ENCODE measurements at places on chromosomes 2 and 18. TPM values are rescaled to one million over a fixed set of nuclear protein-coding genes. Genes with fewer than 3 reads are reported as not detected.
A peak's percentile ranks its signal among the peaks of the same experiment; 100 is the strongest.

DNA sequence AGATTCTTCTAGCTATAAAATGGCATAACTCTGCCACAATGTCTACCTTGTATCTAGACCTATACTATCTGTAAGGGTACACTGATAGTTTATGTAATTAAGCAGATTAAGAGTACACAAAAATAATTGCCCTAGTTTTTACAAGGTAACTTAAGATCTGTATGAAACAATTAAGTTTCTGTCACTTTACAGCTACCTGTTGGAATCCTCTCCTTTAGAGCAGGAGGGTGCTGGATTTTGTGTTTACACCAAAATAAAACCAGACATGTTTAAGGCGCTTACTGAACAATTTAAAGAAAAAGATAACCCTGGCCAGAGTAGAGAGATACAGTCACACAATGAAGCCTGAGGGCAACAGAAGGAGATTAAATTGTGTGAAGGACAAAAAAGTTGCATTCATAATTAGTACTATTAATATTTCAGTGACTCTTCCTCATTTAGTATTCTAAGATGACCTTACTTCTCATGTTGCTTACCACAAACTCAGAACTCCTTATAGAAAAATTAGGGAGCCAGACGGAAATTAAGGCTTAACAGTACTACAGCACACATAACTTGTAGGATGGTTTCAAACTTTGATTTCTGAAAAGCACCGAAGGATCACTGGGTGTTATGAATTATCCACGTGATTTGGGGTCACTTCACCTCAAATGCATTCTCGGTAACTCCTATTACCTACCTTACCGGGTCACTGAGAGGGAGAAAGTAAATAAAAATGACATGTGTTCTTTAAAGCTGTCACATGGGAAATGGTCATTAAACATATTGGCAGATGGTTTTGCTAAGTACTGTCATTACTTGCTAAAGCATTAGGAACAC, 1.0 kb downstream of the DARS1 start:
- no peak for DNase-seq

DNA sequence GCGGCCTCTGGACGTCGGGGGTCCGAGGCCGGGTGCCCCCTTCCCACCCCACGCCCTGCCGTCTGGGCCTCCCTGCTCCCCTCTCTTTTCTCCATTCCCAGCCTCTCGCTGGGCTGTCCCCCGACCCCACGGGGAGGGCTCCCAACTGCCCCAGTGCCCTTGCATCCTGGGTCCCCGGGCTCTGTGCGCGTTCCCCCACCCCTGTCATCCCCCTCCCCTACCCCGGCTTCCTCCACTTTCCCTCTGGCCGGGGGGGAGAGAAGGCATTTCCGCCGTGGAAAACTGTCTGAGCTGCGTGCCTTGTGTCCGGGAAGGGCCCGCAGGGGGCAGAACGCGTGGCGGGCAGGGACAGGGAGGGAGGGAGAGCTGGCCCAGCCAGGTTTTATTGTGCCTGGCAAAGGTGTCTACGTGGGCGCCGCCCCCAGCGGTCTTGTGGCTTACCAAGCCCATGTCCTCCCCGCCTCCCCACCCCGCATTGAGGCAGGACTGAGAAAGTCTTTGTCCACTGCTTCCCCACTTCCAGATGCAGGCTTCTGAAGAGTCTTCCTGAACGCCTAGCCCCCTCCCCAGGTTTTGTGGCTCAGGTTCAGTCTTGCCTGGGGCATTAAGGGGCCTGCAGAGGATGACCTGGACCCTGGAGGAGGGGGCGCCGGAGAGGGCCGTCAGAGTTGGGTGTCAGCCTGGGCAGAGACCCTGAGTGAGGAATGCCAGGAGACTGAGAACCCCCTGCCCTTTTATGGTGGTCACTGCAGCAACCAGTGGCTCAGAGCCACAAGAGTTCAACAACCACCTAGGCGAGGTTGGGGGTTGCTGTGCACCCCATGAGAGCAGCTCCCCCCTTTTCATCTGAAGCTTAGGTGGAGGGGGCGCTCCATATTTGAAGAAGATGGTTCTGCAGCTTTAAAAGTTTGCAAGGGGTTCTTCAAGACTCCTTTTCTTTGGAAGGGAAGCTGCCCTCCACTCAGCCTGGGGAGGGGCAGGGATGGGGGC, 1.3 kb downstream of the ITM2C start:
- peak; percentile 77 for DNase-seq

The SIGLEC15 gene
- 1.2 TPM for total RNA-seq

The SLC30A3 gene
- total RNA-seq = 1.8 TPM
